ENCODE measurements at places on chromosomes 5 and 9.

- no peak for DNase-seq
These were observed 504.2 kb downstream of the ANXA1 start for GRCh38 chr9:73655831-73656230.

DNA sequence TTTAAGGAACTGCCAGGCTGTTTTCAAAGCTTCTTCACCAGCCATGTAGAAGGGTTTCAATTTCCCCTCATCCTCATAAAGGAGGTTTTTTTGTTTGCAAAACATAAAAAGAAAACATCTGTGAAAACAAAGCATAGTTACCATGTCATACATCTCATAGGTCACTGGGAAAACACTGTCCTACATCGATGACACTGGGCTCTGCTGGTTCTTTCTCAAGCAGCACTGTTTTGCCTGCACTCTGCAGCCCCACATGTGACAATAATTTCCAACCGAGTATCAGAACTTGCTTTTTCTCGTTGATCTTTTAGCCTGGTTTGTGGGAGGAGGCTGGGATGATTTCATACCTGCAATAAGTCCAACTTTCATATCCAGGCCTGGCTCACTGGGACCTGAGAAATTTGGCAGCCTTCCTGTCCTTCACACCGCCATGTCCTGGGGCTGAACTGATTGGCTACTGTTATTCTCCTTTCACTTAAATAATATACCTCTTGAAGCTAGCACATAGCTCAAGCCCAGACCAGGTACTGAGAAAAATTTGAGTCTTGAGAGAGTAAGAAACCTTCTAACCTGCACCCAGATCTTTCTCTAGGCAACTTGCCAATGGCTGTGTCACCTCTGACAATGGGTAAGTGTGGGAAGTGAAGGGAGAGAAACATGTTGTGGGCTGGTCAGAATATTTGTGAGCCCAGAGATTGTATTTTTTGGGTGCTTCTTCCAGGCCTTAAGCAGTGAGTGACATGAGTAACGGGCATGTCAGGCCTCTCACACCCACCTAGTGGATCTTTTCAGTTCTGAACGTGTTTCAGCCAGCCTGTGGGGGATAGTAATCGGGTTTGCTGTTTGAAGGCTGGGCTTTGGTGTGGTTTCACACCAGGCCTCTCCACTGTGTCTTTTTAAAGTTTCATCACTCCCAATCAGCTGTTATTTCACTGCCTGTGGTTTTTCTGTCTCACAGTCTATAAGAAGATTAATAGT lies 502.8 kb downstream of the NTRK2 start:
- DNase-seq = no peak

GRCh38 chr9:120642129-120642770 lies 62.3 kb upstream of the CDK5RAP2 start:
- DNase-seq = no peak

GRCh38 chr9:128825923-128826700 lies 3.5 kb downstream of the SPOUT1 start:
- DNase-seq = no peak

DNA sequence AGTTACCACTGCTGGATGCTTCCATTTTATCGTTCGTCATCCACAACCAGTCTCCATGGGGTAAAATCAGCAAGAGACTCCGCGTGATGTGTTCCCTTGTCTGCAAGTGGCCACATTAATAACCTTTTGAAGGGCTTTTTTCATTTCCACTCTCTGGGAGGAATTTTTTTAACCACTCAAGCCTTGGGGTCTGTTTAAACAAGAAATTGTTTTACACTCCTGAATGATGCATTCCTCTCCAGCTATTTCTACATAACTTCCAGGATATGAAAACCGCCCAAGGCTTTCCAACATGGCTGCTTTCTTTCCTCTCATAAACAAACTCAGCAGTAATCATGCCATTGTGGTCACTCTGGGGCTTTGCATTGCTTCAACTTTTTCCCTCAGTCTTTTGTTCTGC lies 217.2 kb upstream of the DAPK1 start:
- no peak for DNase-seq

DNA sequence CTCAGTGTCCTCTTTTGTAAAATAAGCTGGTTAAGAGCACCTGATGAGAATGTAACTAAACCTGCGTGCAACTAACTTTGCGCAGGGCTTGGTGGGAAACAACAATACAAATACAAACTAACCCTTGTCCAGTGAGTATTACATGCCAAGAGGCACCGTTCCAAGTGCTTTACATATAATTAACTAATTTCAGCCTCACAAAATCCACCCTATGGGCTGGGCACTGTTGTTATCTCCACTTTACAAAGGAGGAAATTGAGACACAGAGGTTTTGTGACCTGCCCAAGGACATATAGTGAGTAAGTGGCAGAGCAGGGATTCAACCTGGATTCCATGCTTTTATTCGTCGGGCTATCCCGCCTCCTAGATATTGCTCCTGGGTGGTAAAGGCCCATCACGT lies 26.2 kb upstream of the TNIP1 start:
- no peak for DNase-seq

GRCh38 chr5:157180374-157181264 lies at the start of gene ITK:
Gene ITK (plus strand): TSS chr5:157180840. CDS start chr5:157180978, 138 bp downstream.
- no peak for DNase-seq

- DNase-seq = no peak
These were observed 287.4 kb downstream of the ARHGAP26 start for GRCh38 chr5:143057580-143057999.

GRCh38 chr5:68803881-68804319 lies 289.9 kb upstream of the SLC30A5 start:
- DNase-seq = no peak

GRCh38 chr5:1865948-1866347 lies 16.8 kb downstream of the IRX4 start:
- no peak for DNase-seq

- no peak for DNase-seq
These were observed 648.5 kb downstream of the BNC2 start for GRCh38 chr9:16221822-16222547.

DNA sequence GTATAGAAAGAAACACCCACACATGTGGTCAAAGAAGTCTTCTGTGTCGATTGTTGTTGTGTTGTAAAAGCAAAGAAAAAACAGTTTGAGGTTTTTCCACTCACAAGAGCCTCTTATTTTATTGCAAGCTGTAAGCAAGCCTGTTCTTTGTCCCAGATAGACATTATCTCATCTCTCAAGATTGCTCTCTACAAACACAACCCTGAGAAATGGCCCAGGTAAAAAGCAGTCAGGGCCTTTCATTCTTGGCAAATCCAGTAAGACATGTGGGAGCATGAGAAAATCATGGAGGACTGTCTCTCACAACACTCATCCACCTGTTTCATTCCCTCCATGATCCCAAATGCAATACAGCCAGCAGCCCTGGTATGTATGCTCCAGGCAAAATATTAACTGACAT lies 286.6 kb upstream of the POU5F2 start:
- no peak for DNase-seq

DNA sequence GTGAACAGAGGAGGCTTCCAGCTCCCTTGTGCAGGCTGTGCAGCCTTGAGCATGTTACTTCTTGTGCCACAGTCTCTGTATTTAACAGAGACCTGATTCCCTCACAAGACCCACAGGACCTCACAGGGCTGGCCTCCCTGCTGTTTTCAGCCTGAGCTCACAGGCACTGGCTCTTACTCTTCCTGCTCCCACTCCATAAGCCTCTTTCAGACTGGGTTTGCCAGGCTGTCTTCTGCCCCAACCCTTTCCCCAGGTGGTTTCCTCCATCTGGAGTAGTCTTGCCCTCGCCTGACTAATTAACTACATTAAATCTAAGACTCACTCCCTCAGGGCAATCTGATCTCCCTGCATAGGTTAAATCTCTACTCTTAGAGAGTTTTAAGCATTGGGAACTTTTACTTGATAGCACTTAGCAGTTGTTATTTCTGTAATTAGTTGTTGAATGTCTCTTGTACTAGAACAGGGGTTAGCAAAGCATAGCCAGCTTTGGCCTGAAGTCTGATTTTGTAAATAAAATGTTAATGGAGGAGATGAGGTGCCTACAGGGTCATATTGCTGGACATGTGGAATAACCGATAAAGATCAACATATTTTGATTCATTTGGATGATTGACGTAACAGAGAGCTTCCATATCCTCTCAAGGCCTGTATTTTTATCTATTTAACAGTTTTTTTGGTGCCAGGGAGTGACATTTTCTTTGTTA lies 28.6 kb upstream of the SPATA31E1 start:
- no peak for DNase-seq

GRCh38 chr5:9473624-9474023 lies 72.3 kb downstream of the SEMA5A start:
- no peak for DNase-seq

GRCh38 chr5:63154476-63155309 lies 576.1 kb downstream of the LRRC70 start:
- peak; percentile 38 for DNase-seq

DNA sequence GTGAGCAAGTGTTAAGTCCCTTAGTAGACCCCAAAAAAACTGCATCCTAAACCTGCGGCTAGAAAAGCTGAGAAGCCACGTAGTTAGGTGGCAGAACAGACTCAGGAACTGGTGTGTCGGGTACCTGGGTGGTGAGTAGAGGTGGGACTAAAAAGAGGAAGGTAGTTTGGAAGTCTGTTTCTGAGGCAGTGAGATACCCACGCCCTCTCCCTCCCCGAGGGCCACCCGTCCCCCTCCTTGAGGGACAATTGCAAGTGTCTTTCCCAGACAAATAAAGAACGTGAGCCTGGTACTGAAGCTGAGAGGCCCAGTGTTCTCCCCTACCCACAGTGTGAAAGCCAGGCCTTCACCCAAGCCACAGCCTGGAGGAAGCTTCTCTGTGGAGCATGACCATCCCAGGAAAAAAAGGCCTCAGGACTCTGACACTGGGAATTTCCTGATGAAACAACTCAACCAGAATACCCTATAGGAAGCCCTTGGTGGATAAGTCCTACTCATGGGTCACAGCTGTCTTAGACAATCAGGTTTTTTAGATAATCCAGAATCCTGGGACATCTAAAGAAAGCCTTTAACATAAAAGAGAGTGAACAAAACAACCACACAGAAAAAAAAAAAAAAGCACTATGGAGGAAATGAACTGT lies 7.0 kb upstream of the CD74 start:
- DNase-seq = no peak

DNA sequence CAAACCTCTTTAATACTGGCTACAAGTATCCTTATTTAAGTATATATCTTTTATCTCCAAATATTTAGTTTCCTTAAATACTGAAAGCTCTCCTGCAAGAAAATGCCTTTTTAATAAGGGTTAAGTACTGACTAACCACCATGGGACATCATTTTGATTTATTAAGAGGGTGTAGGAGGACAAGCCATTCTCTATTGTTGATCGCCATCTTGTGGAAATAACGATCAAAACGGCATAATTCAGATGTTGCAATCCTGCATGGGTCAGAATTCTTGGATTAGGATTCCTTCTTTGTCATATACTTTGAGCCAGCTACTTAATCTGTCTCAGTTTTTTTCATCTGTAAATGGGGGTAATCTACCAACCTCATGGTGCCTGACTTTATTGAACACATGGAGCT lies 28.7 kb upstream of the C5orf46 start:
- no peak for DNase-seq

DNA sequence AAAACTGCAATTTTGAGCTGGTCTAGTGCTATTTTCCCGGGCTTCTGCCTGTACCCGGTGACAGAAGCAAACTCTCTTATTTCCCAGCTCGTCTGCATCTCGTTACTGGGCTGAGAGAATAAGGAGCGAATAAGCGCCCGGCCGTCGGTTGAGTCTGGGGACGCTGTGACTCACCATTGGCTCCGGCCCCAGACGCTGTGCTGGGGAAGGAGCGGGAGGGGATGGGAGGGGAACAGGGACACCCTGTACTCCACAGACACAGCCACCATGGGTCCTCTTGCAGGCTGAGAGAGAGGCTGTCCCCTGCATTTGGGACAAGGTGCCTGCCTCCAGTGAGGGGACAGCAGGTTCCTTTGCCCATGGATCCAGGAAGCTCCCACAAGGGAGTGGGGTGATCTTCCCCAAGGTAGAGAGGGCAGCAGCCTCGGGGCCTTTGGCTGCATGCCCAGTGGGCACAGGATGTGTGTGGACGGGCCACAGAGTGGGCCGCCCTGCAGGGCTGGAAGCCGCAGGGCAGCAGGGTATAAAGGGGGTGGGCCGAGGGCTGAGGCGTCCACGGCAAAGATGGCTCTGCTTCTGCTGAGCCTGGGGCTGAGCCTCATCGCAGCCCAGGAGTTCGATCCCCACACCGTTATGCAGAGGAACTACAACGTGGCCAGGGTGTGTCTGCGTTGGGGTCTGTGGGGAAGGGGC lies at the start of gene LCN9:
Gene LCN9, plus strand, starts transcription at position 552 of the 693 bp plus-strand sequence. Its CDS starts 13 bp downstream, at position 565.
- DNase-seq = no peak

DNA sequence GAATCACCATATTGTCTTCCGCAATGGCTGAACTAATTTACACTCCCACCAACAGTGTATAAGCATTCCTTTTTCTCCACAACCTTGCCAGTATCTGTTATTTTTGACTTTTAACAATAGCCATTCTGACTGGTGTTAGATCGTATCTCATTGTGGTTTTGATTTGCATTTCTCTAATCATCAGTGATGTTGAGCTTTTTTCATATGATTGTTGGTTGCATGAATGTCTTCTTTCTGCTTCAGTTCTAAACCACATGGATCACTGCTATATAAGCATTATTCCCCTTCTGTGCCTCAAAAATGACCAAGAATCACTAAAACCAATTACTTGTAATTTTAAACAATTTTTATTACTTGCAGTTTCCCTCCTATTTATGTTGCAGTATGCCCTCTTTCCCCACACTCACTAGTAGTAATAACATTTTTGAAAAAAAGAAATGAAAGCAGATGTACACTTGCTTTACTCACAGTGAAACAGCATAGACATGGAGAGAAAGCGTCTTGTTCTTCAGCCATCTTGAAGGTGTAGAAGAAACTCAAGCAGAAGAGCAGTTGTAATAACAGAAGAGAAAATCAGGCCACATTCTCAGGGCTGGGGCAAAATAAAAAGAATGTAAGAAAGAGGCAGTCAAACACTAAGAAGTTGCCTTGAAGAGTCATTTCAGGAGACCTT lies 4.5 kb upstream of the TMEM252 start:
- no peak for DNase-seq

- no peak for DNase-seq
These were observed 50.4 kb downstream of the ZNF474 start for GRCh38 chr5:122179701-122180100.

- no peak for DNase-seq
These were observed 69.7 kb downstream of the SVEP1 start for GRCh38 chr9:110509792-110510191.

DNA sequence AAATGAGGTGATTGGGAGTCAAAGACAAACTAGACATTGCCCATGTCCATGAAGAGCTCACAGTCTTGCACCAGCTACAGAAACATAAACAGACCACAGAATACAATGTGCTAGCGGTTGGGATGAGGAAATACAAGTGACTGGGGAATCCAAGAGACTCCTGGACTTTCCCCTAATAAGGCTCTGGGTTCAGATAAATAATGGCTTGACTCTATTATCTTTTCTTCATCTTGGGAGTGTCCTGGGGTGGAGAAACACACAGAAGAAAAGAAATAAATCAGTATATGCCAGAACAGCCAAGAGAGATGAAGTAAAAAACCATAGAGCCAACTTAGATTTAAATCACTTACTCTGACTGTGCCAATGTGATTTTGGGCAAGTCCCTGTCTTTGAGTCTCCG lies 227.8 kb downstream of the PAPPA start:
- DNase-seq = no peak

GRCh38 chr5:60852940-60853339 lies 8.9 kb upstream of the ELOVL7 start:
- no peak for DNase-seq

- no peak for DNase-seq
These were observed 47.3 kb downstream of the LURAP1L start for GRCh38 chr9:12822111-12822510.

- DNase-seq = no peak
These were observed 134.6 kb upstream of the PPP1R26 start for GRCh38 chr9:135344915-135345500.

Data from retina (tissue), 1 donor.